Placental pericyte (primary cell): ENCODE measurements at places on chromosomes 3 and 15. TPM values are rescaled to one million over a fixed set of nuclear protein-coding genes. Genes with fewer than 3 reads are reported as not detected.

Gene PP2D1
- not detected in 2 replicates for total RNA-seq

Gene IL17RD
- 0.44 and 0.72 TPM in 2 replicates for total RNA-seq

Gene PLSCR5
- not detected in 2 replicates for total RNA-seq

Gene ERICH6
- 0.14 and 0.22 TPM in 2 replicates for total RNA-seq

Gene FSTL1
- 528 and 957 TPM in 2 replicates for total RNA-seq

Gene CCR8
- total RNA-seq = not detected in 2 replicates

Gene DGKG
- 1.5 and 2.4 TPM in 2 replicates for total RNA-seq

Gene SLC12A1
- not detected in 2 replicates for total RNA-seq

Gene ZNF717
- 10.6 and 11.8 TPM in 2 replicates for total RNA-seq

Gene PIF1
- total RNA-seq = 2.6 and 23.6 TPM in 2 replicates

Gene REC114
- not detected in 2 replicates for total RNA-seq

Gene IL17RB
- not detected in 2 replicates for total RNA-seq

Gene OXSM
- total RNA-seq = 5.6 and 9.0 TPM in 2 replicates

Gene CCK
- not detected in 2 replicates for total RNA-seq

Gene NAALADL2
- total RNA-seq = 2.7 and 4.2 TPM in 2 replicates

Gene CDCP1
- total RNA-seq = 88.0 and 183 TPM in 2 replicates

Gene ZPLD1
- total RNA-seq = 0.14 and 0.22 TPM in 2 replicates

Gene RAB11A
- total RNA-seq = 183 and 230 TPM in 2 replicates

Gene CCDC50
- total RNA-seq = 156 and 181 TPM in 2 replicates

Gene CPLX3
- total RNA-seq = not detected in 2 replicates

Gene BLM
- total RNA-seq = 0.44 and 17.0 TPM in 2 replicates

Gene PLA2G4E
- total RNA-seq = not detected in 2 replicates

Gene CIB1
- total RNA-seq = 21.9 and 37.0 TPM in 2 replicates

Gene RTP3
- total RNA-seq = not detected in 2 replicates

Gene GOLGA8J
- not detected in 2 replicates for total RNA-seq

Gene GRIP2
- 0.44 and 2.7 TPM in 2 replicates for total RNA-seq

Gene RAP2B
- 21.2 and 28.3 TPM in 2 replicates for total RNA-seq

Gene EPHB3
- 1.1 and 2.6 TPM in 2 replicates for total RNA-seq

Gene CLDN18
- total RNA-seq = not detected in 2 replicates

Gene NR1I2
- under 0.01 TPM in 1 of 2 replicates, not detected in the other for total RNA-seq

Gene CKMT1B
- not detected in 2 replicates for total RNA-seq

Gene RARB
- total RNA-seq = 1.8 and 12.9 TPM in 2 replicates

Gene KBTBD13
- total RNA-seq = not detected in 2 replicates

Gene SLC41A3
- total RNA-seq = 37.8 and 54.7 TPM in 2 replicates

Gene CFAP20DC
- 2.0 and 3.6 TPM in 2 replicates for total RNA-seq
